ENCODE measurements at places on chromosomes 12 and 14.

GRCh38 chr14:102508410-102508773 lies 1.2 kb downstream of the ANKRD9 start:
- DNase-seq = no peak

DNA sequence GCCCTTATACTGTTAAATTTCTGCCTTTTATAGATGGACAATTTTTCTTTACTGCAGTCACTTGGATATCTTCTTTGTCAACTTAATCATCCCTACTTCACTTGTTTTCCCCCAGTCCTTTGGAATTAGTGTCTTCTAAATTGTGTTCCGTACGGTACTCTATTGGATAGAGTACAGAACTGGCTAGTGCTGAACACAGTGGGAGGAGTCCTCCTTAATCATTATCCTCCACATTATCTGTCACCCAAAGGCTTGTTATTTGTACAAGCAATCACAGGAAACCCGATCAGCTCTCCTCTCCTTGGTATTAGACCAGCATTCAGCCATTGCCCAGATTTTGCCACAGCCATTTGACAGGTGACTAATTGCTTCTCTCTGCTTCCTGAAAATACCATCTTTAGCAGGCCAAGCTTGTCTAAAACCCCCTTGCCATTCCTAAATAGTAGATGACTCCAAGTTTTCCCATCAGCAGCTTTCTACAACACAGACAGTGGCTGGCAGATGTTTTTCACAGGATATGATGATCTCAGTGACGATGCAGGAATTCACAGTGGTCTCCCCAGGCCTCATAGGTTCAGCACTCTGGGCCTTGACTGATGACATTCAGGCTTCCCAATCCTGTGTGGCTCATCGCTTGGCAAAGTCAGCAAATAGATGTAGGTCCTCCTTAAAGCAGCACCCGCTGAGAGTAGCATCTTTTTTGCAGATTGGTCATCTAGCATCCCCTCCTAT lies 216.0 kb upstream of the RGS6 start:
- no peak for DNase-seq

- no peak for DNase-seq
Observed at GRCh38 chr12:105740369-105740768, 398.4 kb downstream of the NUAK1 start.

DNA sequence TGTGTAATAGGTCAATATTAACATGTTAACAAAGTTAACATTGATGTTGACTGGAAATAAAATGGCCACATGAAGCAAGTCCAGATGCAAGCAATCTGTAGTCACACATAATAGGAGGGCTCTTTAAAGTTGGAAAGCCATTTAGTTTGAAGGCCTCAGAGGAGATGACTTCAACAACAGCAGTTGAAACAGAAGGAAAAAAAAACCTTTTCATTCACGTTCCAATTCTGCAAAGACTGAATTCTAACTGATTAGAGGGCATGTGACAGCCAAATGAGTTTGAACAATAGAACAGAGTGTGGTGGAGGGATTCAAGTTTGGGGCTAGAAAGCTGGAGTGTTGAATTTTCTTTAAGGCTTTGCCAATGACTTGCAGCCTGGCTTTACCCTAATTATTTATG lies 41.5 kb upstream of the DAAM1 start:
- DNase-seq = no peak

DNA sequence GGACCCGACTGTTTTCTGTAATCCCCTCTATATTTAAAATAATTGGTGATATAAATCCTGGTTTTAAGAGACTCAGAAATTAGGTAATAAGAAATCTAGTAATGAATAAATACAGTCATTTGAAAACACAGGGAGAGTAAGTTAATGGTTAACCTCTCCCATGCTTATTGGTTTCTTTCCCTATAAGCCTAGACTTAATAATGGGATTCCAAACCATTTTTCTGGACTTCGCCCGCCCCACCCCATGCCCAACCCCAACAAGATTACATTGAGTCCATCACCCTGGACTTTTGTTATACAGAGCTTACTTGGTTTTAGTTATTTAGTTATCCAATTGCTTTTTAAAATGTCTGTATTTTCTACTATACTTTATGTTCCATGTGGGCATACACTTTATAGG lies 98.7 kb downstream of the WIF1 start:
- DNase-seq = no peak

- no peak for DNase-seq
Observed at GRCh38 chr12:84497819-84498218, 414.8 kb downstream of the SLC6A15 start.

- DNase-seq = no peak
Observed at GRCh38 chr12:113155060-113155459, 5.5 kb downstream of the CFAP73 start.

- no peak for DNase-seq
Observed at GRCh38 chr12:10033783-10034545, 3.5 kb downstream of the CLEC9A start.

GRCh38 chr14:30587141-30587540 lies 28.2 kb downstream of the G2E3 start:
- no peak for DNase-seq

DNA sequence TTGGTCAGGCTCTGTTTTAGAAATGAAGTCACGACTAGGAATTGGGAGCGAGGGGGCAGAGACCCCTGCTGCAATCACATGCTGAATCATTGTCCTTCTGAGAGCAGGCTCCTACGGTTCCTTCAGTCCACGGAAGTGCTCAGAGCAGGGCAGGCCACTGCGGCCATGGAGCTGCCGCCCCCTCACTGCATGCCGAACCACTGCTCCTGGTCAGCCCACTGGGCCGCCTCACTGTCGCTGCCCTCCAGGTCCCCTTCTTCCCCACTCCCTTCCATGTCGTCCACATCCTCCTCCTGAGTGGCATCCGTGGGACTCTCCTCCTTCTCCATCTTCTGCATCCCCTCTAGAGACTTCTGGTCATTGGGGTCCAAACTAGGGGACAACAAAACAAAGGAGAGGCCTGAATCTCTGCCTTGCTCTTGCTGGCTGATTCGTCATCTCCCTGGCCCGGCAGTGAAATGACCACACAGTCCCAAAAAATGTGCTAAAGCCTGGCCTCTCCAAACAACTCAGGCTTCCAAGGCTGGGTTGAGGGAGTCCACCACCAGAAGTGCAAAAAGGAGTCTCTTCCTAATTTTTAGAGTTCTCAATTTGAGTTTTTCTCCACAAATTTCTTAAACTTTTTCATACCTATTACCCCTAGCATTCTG lies 29.4 kb downstream of the ANAPC7 start:
- DNase-seq = no peak

DNA sequence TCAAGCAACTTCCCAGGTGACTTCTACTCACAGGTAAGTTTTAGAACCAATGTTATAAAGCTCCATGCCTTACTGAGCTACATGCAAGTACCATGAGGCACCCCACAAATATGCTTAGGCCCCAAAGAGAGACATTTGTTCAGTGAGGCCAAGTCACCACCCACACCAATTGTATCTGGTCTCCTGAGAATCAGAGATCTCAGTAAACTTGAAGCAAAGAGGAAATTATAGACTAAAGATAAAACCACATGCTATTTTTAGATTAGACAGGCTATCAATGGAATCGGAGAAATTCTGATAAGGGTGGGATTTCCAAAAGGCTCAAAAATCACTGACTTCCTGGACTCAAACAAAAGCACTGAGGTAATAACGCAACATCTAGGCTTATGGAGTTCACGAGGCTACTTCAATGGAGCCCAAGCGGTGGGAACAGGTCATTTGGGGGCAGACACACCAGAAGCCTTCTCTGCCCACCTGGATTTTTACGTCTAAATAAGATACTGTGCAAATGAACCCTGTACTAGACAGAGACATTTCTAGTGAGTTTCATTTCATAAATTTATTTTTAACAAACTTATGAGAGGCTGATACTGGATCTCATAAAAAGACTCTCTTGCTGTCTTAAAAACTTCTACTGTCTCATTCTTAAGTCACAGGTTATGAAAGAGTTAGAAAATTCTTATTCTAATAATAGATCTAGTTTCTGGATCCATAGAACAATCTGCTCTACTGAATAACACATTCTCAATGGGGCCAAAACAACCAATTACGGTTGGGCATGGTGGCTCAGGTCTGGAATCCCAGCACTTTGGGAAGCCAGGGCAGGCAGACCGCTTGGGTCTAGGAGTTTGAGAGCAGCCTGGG lies 7.7 kb downstream of the SLC15A4 start:
- DNase-seq = no peak

DNA sequence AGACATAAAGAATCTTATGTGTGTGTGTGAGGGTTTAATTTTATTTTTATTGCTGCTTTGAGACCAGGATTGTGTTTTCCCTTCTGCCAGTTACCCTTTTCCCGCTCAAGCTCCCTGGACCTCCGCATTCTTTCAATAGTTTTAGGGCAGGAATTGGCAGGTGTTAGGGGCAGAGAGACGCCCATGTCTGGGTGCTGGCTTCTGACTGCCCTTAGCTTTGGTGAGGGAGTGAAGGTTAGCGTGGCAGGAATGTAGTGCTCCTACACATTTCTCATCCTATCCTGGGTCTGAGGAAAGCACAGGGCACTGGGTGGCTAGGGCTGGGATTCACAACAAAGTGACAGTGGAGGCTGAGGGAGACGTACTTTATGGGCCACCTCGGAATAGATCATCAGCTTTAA lies 428.1 kb downstream of the ZFP36L1 start:
- DNase-seq = no peak

- no peak for DNase-seq
Observed at GRCh38 chr14:71497645-71498086, 434.6 kb upstream of the RGS6 start.

- DNase-seq = no peak
Observed at GRCh38 chr12:64814432-64814831, 10.0 kb upstream of the TBC1D30 start.

GRCh38 chr14:65159281-65160062 lies 57.2 kb upstream of the MAX start:
- no peak for DNase-seq

GRCh38 chr12:91965781-91966180 lies 179.9 kb downstream of the BTG1 start:
- DNase-seq = no peak

DNA sequence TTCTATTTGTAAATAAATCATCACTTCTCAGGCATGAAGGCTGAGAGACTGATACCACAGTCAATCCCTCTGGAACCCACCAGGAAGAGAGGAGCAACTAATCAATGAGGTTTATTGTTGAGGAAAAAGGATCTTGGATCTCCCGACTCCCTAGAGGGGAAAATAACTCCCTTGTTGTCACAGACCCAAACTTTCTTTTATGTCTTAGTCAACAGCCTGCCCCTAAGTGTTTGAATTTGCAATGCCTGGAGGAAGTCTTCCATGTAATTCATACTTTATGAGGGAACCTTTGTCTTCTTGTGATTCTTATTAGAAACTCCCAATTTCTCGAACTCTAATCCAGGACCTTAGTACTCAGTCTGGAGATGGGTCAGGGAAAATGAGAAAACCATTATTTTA lies 805.8 kb downstream of the DIO2 start:
- no peak for DNase-seq

GRCh38 chr12:24901576-24902461 lies 47.1 kb downstream of the BCAT1 start:
- DNase-seq = no peak

DNA sequence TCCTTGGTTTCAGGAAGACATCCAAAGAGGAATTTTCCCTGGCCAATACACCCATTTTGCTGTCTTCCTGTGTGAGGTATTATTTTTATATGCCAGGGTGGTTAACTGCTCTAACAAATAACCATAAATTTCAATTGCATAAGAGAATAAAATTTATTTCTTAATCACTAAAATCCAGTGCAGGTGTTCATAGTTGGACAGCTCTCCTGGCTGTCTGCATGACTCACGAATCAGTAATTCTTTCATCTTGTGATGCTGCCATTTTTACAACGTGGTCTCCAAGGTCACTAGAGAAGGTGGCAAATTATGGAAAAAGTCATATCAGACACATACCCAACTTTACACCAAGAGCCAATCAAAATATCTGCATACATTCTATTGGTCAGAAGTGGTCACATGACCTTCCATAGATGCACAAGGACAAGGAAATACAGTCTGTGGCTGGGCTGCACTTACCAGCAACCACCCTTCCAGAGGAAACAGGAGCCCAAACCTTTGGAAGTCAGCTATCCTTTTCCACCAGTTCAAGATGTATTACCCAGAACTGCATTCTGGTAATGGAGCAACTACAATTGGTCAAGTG lies 193.5 kb upstream of the PLEKHG7 start:
- DNase-seq = no peak

- no peak for DNase-seq
Observed at GRCh38 chr14:89013698-89014568, 189.5 kb downstream of the TTC8 start.

GRCh38 chr12:122374707-122375106 lies 47.8 kb downstream of the CLIP1 start:
- DNase-seq = no peak

GRCh38 chr14:71481021-71481654 lies 451.1 kb upstream of the RGS6 start:
- no peak for DNase-seq

- DNase-seq = no peak
Observed at GRCh38 chr12:103178366-103179080, 221.0 kb downstream of the ASCL1 start.

- no peak for DNase-seq
Observed at GRCh38 chr14:25406818-25407217, 356.9 kb upstream of the STXBP6 start.

DNA sequence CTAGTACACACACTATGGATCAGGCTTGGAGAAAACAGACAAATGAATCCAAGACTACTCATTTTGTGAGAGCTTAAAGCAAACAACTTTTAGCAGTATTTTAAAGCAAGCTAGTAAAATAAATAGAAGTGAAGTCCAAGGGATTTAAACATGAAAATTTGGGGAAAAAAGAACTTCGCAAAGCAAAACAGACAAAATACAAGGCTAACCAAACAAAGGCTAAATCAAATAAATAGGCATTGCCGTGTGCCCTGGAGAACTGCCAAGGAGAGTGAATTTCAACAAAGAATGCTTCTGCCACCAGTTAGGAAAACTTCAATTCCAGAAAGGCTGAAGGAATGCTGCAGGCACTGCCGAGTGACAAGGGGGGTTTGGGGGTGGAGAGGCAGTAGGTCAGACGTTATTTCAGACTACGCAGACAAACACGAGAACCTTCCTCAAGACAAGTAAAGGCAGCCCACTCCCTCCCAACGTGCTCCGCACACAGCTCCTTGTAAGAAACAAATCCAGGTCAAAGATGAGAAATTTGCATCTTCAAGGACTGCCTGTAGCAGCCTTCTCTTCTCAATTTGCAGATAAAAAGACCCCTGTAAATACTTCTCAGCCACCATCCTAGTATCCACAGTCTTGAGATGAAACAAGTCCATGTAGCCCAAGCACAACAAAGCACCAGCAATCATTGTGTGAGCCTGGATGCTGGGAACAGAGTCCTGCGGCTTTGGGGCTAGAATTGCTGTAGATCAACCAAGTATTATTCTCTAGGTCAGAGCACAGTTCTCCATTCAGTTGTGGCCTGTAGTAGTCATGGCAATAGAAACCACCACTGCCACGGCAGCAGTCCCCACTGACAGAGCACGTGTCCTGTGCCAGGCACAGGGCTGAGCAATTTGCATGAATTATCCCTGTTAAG lies 43.3 kb downstream of the EFCAB11 start:
- no peak for DNase-seq

DNA sequence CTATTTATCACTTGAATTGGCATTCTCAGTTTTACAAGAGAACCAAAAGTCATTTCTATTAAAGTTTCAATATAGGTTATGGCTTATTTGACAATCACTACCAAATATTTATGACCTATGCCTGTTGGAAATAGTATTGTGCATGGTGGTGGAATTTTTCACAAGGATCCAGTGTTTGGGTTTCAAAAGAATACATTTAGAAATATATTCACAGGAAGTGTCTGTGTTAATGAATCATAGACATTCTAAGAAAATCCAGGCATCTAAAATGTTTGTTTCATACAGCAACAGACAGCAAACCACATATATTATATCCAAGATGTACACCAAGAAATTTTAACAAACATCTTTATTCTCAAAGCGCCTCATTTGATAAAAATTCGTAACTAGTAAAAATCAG lies 92.7 kb downstream of the MED13L start:
- no peak for DNase-seq
